ENCODE measurements at places on chromosomes 5 and 9. TPM values are rescaled to one million over a fixed set of nuclear protein-coding genes. Genes with fewer than 3 reads are reported as not detected.

Gene IL13
- total RNA-seq: not detected

GRCh38 chr9:112887381-112887780 is 3.3 kb downstream of the SLC46A2 start:
- no peak for DNase-seq

DNA sequence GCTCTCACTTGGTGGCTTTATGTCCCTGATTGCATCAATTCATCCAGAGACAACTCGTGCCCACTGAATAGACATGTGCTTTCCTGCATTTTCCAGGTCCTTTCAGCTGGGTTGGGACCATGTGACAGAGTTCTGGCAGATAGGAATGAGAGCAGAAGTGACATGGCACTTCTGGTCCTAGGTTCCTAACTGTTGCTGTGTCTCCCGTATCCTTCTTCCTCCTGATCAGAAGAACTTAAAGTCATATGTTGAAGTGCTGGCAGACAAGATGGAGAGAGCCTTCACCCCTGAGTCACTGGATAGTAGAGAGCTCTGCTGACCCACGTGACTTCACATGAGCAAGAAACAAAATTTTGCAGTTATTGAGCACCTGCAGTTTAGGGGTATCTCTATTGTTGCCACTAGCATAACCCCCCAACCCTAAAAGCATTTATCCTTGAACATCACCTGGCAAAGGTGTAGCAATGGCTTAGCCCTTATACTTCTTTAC is 80.0 kb downstream of the NREP start:
- DNase-seq: no peak

DNA sequence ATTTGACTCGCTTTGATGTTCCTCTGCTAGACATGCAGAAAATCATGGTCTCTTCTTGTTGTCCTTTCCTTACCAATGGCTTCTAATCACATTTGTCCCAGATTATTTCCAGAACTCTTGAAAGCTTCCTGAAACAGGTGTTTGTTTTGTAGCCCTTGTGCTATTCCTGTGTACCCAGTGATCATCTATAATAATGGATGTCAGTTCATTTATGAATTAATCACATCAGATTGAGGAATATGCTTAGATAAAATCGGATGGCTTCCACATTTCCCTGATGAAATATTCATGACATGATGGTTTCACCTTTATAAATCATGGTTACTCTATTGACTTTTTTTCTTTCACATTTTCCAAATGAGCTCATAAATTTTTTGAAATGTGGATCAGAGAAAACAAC is 359.0 kb upstream of the DMAC1 start:
- no peak for DNase-seq

Gene SLC45A2
- not detected for total RNA-seq

Gene MLANA
- not detected for total RNA-seq

Gene FAM221B
- total RNA-seq: not detected

Gene RANBP6
- total RNA-seq: 5.9 TPM

- no peak for DNase-seq
These were observed 2.9 kb upstream of the ZMYND19 start for GRCh38 chr9:137593176-137593575.

- no peak for DNase-seq
These were observed 10.4 kb downstream of the GOLGA2 start for GRCh38 chr9:128265348-128265847.

DNA sequence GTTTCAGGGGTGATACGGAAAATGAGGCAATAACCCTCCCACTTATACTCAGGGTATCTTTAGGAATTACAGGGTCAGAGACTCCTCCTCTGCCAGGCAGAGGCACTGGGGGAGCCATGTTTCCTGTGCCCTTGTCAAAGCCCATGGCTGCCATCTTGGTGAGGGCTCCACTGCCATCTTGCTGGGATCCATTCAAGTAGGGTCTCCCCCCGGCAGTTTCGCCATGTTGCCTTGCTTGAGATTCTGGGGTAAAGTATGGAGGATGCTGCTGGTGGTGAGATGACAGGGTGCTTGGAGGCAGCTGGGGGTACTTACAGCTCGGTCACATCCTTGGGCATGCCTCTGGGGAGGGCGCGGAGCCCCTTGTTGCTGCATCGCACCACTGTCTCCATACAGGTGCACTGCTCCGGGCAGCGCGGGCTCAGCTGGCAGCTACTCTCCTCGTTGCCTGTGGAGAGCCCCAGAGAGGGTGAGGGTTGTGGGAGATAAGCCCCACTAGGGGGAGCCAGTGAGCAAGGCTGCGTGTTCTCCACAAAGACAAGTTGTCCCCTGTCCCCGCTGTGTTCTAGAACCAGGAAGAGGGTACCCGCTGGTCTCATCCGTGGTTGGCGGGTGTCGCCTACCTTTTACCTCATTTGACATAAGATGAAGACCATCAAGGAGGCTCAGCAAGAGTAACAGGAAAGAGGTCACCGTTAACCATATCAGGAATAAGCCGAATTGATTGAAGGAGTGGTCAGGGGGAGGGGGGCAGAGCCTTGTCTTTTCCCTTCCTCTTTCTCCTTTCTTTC is 169.0 kb upstream of the PANK3 start:
- no peak for DNase-seq

Measured in esophagus squamous epithelium (tissue), 5 donors.